ENCODE measurements at places on chromosomes 12 and 14.

GRCh38 chr12:113158439-113159203, 9.1 kb downstream of the CFAP73 start:
- DNase-seq, result no peak

DNA sequence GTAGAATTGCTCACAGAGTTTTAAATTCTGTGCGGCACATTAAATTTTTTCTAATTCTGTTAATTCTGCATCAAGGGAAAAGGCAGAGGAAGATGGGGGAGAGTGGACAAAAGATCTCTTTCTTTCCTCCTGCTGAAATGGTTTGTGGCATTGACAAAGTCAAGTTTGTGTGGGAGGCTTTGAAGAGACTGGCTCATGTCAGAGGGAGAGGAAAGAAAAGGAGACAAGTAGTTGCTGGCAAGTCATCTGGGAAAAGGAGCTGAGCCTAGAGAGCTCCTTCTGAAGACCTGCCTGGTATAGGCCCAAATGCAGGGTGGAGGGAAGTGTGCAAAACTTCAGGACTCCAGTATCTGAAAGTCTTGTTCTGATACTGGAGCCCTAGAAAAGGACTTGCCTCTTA, 36.3 kb downstream of the TTLL5 start:
- DNase-seq, result no peak

DNA sequence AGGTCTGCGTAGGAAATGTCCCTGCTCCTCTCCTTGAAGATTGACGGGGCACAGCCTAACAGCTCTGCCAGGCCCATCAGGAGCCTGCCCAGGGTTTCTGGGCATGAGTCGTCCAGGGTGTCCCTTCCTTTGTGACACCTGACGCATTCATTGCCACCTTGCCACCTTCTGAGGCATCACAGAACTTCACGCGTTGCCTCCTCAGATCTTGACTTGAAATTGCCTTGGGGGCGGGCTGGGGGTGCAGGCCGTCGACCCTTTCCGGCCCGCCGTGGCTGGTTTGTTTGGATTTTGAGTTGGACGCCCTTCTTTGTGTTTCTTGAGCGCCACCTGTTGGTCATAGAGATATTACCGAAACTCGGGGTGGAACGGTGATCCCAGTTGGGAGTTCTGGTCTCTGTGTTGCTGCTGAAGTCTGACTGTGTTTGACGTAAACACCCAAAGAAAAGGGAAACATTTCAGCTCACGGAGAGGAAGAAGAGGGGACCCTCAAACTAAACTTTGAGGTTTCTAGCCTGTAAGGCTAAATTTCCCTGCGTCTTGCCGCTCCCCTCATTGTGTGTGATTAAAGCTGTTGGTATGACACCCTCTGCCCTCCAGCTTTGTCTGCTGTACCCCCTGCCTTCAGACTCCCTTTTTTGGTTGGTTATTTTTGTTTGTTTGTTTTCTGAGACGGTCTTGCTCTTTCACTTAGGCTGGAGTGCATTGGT, 44.6 kb downstream of the MLXIP start:
- peak; percentile 47 for DNase-seq

DNA sequence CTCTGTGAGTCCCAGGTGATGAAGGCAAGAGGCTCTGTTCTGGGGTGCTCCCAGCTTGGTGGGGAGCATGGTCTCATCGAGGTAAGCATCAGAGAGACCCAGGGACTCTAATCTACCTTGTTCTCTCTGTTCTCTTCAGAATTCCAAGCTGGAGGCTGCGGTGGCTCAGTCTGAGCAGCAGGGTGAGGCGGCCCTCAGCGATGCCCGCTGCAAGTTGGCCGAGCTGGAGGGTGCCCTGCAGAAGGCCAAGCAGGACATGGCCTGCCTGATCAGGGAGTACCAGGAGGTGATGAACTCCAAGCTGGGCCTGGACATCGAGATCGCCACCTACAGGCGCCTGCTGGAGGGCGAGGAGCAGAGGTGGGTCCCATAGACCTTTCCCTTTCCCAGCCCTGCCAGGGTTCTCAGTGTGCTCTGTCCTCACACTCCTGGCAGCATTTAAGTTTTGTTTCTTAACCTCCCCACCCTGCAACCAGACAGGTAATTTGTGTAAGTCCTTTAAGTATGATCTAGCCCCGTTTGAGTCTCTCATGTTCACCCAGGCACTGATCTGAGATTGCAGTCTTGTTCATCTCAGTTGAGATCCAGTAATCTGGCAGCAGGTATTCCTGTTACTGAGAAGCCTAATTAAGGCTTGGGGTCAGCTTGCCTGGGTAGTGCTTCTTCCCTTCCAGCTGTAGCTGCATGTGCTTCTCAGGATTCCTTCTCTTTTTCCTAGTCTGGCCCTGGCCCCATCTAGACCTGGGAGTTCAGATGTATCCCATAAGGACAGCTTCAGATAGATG, 14.8 kb upstream of the KRT81 start:
- no peak for DNase-seq

- no peak for DNase-seq
Observed at GRCh38 chr12:18690653-18691052, 47.2 kb downstream of the PLCZ1 start.

DNA sequence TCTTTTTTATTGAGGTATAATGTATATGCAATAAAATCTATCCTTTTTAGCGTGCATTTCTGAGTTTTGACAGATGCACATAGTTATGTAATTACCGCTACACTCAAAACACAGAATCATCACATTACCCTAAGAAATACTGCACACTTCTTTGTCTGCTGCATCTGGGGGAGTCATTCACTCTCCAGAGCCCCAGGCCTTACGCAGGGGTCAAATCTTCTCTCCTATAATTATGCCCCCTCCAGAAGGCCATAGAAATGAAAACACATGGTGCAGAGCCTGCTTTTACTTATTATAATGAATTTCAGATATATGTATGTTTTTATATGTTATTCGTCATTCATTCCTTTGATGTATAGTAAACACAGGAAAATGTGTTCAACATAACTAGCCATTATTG, 296.5 kb upstream of the TMEM132C start:
- DNase-seq, result no peak

GRCh38 chr14:81802341-81802740, 268.7 kb upstream of the SEL1L start:
- no peak for DNase-seq

DNA sequence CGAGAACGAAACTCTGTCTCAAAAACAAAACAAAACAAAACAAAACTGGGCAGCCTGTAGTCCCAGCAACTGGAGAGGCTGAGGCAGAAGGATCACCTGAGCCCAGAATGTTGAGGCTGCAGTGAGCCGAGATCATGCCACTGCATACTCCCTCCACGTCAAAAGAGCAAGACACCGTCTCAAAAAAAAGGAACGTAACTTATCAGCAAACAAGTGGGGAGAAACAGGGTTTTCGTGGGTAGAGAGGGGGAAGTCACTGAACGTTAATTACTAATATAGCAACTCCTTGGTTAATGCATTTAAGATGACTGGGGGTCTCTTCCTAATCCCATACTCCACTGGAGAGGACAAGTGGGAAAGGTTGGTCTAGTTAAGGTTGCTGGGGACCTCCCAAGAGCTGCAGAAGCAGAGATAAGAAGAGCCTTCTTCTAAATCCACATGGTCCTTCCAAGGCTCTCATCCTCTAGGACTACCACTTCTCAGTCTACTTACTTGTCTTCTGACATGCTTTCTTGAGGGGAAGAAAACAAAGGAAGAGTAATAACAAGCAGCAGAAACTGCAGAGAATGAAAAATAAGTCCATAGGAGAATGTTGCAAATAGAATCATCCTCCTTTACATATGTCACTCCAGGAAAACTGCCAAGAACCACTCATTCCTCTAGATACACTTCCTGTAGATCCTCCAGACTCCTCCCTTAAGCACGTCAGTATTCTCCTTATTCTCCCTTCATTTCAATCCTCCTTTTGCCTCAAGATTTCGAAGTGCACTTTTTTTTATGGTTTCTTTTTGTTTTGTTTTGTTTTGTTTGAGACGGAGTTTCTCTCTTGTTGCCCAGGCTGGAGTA, 5.8 kb downstream of the NUMB start:
- no peak for DNase-seq

GRCh38 chr14:104544362-104544961, 35.1 kb upstream of the C14orf180 start:
- no peak for DNase-seq

GRCh38 chr12:108563804-108564151, 1.4 kb downstream of the ISCU start:
- DNase-seq, result no peak

- no peak for DNase-seq
Observed at GRCh38 chr14:81485781-81486180, 47.9 kb downstream of the SEL1L start.

DNA sequence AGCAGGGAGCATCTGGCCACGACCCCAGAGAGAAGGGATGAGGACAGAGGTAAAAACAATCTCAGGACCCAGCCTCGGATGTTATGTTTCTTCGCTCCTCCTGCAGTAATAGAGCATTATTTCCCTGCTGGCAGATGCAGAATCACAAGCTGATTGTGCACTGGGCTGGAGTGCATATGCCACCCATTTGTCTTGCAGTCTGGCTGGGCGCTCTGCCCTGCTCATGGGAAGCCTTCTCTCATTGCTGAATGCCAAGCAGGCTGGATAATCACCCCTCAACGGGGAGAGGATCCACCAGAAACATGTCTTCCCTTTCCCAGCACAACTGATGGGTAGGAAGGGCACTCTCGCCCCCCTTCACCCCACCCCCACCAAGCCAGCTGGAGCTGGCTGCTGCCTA, 8.5 kb upstream of the VASH1 start:
- no peak for DNase-seq

DNA sequence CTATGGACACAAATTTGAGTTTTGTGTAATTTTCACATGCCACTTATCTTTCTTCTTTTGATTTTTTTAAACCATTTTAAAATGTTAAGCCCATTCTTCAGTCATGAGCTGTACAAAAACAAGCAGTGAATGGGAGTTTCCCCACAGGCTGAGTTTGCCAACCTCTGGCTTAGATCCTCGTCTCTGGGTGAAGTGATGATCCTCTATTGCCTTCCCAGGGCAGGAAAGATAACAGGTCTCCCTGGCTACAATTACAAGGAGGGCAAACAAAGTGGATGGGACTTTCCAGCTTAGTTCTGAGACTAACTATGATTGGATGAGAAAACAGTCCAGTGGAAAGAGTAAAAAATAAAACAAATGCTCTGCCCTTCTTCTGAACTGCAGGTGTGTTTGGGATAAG, 203.7 kb downstream of the SPTSSA start:
- DNase-seq, result no peak

DNA sequence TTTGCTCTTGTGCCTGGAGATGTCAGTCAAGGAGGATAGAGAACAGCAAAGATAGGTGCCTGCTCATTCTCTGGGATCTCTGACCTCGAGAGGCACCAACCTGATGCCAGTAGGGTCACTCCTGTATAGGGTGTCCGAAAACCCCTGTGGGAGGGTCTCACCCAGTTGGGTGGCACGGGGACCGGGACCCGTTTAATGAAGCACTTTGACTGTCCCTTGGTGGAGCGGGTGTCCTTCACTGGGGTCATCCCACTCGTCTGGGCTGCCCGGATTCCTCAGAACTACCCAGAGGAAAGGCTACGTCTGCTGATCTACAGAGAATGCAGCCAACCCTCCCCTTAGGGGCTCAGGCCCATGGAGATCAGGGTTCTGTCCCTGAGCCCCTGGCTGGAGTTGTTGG, 157.6 kb downstream of the CAPZA3 start:
- DNase-seq, result no peak

DNA sequence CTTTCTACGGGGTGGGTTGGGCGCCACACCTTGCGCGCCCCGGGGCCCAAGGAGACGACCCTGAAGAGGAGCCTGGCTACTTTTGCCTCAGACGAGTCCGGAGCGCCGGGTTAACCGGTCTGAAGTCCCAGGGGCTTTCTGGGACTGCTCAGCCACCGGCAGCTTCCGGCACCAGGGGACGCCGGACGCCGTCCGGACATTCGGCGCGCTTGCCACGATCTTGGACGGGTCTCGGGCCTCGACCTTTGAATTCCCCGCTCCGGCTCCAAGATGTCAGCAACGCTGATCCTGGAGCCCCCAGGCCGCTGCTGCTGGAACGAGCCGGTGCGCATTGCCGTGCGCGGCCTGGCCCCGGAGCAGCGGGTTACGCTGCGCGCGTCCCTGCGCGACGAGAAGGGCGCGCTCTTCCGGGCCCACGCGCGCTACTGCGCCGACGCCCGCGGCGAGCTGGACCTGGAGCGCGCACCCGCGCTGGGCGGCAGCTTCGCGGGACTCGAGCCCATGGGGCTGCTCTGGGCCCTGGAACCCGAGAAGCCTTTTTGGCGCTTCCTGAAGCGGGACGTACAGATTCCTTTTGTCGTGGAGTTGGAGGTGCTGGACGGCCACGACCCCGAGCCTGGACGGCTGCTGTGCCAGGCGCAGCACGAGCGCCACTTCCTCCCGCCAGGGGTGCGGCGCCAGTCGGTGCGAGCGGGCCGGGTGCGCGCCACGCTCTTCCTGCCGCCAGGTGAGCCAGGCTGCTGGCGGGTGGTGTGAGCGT, at the start of gene ACOT4:
TSS of gene ACOT4 (plus strand) at position 184 of the 760 bp plus-strand sequence. CDS start at position 271, 87 bp downstream.
- no peak for DNase-seq

- no peak for DNase-seq
Observed at GRCh38 chr14:21852061-21852664, 178.5 kb upstream of the OR4E1 start.

DNA sequence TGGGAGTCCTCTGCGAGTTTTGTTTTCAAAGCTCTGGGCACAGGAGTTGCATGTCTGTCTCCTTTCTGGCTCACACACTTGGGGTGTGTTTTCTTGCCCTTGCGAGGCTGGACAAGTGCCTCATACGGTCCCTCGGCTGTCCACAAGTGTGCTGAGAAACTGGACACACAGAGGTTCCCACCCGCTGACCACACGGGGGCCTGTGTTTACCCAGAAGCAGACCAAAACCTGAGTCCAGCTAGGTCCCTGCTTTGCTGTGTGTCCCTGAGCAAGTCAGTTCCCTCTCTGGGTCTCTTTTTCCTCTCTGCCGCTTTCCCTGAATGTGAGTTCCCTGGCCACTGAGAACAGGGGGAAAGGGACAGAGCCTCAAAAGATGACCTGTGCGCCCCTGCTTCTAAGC, 678 bp upstream of the OAS2 start:
- no peak for DNase-seq

DNA sequence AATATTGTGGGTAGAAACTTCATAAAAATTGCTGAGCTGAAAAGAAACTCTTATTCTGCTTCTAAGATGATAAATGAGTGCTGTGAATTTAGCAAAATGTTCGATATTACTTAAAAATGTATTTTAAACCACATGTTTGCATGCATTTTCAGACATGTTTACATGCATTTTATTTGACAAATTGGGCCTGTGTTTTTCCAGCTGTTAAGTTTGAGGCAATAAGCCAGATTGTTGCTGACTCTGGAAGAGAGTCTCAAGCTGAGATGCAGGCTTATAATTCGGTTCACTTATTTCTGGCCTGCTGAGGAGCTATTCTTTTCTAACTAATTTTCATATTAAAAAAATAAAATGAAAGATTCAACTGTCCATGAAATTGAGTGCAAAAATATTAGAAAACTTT, 110.1 kb downstream of the SYNE2 start:
- DNase-seq, result no peak

GRCh38 chr12:106585105-106585520, 2.3 kb downstream of the RFX4 start:
- DNase-seq, result no peak

GRCh38 chr12:93186131-93186530, 191.6 kb upstream of the NUDT4 start:
- DNase-seq, result no peak
